ENCODE measurements at places on chromosomes 5 and 9.

GRCh38 chr9:79812507-79813257 is 240.9 kb downstream of the TLE4 start:
- H3K27ac ChIP-seq: peak overlapping the region; percentile 23
- DNase-seq: no peak
- H3K36me3 ChIP-seq: no peaks in the 10 kb centered on the region
- H3K4me1 ChIP-seq: peaks cover 17% of the 10 kb centered on the region

GRCh38 chr5:74237571-74238145 is 402.9 kb downstream of the ENC1 start:
- H3K27me3 ChIP-seq: peaks cover 24% of the 10 kb centered on the region
- no peaks in the 10 kb centered on the region for H3K4me1 ChIP-seq
- H3K36me3 ChIP-seq: no peaks in the 10 kb centered on the region
- no peak overlapping the region for H3K4me3 ChIP-seq

DNA sequence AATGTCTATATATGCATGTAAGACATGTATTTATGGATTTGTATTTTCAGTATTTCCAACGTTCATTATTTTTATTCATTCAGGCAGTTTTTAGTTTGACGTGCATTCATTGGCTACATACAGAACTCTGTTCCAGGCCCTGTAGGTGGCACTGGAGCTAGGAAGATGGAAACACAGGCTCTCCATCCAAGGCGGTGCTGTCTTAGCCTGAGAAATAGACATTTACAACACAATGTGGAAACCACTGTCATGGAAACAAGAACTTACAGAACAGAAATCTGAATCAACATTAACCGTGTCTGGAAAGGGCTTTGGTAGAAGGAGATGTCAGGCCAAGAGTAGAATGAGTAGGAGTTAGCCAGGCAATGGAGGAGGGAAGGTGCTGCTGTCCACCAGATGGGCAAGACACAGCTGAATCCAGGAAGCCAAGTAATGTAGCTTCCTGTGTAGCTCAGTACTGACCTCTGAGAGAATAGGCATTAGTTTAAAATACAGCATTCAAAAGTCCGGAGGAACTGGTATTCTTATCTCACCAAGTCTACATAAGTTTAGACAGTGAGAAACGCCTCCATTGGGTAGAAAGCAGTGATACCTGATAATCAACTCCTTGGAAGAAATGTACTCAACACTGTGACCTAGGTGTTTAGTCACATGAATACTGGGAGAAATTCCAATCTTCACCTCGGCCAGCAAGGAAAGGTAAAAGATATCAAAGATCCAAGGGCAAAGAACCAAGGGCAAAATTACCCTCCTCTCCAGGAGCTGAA is 388.6 kb upstream of the CDH6 start:
- H3K36me3 ChIP-seq: no peaks in the 10 kb centered on the region
- no peaks in the 10 kb centered on the region for H3K27me3 ChIP-seq
- no peak overlapping the region for H3K4me3 ChIP-seq
- no peaks in the 10 kb centered on the region for H3K4me1 ChIP-seq
- no peak for DNase-seq

DNA sequence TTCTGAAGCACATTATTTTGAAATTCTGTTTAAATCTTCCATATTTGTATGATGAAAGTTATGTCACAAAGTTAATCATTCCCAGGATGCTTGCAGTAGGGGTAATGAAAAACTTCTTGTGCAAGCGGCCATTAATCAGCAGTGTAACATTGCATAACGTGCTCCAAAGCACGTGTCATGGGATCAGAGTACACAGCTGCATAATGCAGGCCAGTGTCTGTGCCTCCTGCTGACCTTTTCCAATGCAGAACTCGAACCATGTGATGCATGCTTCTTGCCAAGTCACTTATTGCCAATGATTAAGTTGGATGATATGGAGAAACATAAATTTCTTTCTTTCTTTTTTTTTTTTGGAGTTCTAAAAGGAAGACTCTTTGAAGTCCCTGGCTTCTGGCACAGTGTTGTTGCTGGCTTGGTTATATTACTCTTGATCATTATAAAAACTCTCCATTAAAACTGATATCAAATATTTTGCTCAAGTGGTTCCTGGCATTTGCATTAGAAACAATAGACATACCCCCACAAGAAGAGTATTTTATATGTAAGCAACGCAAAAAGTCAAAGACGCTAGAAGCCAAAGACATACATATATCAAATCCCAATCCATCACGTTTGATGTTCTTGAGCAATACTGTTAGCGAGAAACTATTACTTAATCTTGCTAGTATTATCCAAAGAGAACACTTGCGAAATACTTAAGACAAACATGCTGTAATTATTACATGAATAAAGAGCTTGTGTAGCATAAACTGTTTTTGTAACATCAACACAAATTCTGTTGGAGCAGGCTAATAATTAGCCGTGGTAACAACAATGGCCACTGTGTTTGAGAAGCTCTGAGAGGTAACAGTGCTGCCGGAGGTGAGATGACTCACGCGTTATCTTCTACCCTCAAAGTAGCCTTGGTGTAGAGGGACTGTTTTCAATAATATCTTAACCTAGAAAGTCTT is 164.2 kb downstream of the AUH start:
- H3K4me3 ChIP-seq: no peak overlapping the region
- H3K4me1 ChIP-seq: peaks cover 29% of the 10 kb centered on the region
- peaks cover 19% of the 10 kb centered on the region for H3K36me3 ChIP-seq
- no peak for DNase-seq
- H3K27ac ChIP-seq: no peak overlapping the region
- H3K27me3 ChIP-seq: no peaks in the 10 kb centered on the region

- no peak for DNase-seq
- H3K27ac ChIP-seq: no peak overlapping the region
- no peak overlapping the region for H3K4me3 ChIP-seq
- no peaks in the 10 kb centered on the region for H3K4me1 ChIP-seq
- H3K27me3 ChIP-seq: peaks cover 26% of the 10 kb centered on the region
These were observed 139.9 kb downstream of the PIP5K1B start for GRCh38 chr9:68844631-68845612.

- H3K4me3 ChIP-seq: no peak overlapping the region
- no peak for DNase-seq
- no peak overlapping the region for H3K27ac ChIP-seq
These were observed 413.3 kb upstream of the IRX1 start for GRCh38 chr5:3182133-3182876.

- no peak overlapping the region for H3K4me3 ChIP-seq
- H3K36me3 ChIP-seq: no peaks in the 10 kb centered on the region
- DNase-seq: no peak
- no peaks in the 10 kb centered on the region for H3K4me1 ChIP-seq
These were observed 15.3 kb downstream of the GABRA1 start for GRCh38 chr5:161863259-161863658.

DNA sequence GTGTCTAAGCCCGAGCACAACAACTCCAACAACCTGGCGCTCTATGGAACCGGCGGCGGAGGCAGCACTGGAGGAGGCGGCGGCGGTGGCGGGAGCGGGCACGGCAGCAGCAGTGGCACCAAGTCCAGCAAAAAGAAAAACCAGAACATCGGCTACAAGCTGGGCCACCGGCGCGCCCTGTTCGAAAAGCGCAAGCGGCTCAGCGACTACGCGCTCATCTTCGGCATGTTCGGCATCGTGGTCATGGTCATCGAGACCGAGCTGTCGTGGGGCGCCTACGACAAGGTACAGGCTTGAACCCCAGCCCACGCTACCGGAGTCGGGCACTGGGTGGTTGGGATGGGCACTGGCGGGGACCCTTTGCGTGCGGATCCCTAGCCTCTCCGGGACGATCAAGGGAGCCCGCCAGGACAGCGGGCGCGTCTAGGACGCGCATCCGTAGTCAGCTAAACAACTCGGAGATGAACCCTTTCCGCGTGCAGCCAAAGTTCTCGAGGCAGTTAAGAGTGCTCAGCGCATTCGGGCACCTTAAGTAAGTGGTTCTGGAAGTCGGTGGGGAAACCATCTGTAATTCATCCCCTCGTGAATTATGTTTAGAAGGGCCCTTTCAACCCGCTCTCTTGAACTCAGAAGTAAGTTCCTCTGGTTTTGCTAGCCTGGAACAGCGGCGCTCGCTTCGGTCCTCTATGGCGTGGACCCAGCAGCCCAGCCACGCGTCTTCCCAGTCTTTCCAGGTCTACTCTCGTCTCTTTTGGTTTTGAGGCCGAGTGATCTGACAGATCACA is 1.3 kb downstream of the KCNN2 start:
- H3K27me3 ChIP-seq: peaks cover 29% of the 10 kb centered on the region
- no peaks in the 10 kb centered on the region for H3K36me3 ChIP-seq
- no peak overlapping the region for H3K4me3 ChIP-seq
- no peak for DNase-seq
- peaks cover 3% of the 10 kb centered on the region for H3K4me1 ChIP-seq
- no peak overlapping the region for H3K27ac ChIP-seq

DNA sequence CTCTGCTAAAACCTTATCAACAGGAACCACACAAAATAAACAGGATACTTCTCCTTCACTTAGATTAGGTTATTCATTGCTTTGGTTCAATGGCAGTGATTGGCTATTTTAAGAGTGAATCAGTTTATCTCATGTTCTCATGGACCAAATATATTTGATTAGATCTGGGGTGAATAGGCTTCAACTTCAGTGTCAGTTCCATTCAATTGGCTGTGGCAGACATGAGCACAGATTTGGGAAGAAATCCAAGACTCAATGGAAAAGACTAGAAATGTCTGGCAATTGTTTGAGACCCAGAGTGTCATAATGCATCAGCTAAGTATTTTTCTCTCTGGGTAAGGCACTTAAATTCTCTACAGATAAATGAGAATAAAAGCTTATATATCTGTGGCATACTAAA is 37.1 kb downstream of the CDH18 start:
- H3K36me3 ChIP-seq: no peaks in the 10 kb centered on the region
- no peak overlapping the region for H3K4me3 ChIP-seq
- DNase-seq: no peak
- H3K4me1 ChIP-seq: no peaks in the 10 kb centered on the region

DNA sequence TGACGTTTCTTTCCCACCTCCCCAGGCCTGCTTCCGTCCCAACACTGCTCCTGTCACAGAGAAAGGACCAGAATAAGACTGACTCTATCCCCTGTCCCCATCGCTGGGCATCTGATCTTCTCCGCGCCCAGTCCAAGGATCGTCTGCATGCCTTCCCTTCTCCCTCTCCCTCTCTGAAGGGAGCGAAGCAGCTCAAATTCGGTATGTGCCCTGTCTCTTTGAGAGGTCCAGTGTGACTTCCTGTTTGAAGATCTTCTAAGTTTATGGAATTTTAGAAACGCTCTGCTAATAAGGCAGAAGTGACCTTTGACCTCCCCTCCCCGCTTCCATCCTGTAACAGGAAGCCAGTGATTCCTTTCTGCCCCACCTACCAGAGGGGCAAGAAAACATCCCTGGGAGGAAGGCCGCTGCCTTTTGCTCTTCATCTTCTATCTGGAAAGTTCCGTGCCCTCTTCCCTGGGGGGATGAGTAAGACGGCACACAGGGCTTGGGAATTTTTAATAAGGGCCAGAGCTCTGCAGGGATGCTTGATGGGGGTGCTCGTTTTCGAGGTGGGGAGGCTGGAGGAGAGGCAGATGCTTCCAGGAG is 40.7 kb upstream of the RNU6ATAC start:
- no peak overlapping the region for H3K4me3 ChIP-seq
- H3K27me3 ChIP-seq: no peaks in the 10 kb centered on the region
- no peak for DNase-seq
- no peaks in the 10 kb centered on the region for H3K4me1 ChIP-seq
- no peak overlapping the region for H3K27ac ChIP-seq

DNA sequence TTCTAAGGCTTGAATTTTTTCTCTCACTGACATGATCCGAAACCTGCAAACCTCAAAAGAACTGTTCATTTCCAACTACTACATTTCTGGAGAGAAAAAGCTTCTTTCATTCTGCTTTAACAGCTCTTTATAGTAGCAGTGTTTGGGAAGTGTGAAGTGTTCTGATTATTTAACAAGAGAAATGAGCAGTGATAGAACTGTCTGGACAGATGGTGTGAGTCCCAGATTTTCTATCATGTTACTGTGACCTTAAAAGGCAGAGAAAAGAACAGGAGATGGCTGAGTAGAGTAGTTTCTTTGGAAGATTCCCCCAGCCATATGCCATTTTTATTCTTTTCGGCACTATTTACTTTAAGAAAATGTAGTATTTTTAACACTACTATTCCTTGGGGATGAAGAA is 41.3 kb upstream of the TAL2 start:
- H3K4me1 ChIP-seq: no peaks in the 10 kb centered on the region
- no peak overlapping the region for H3K27ac ChIP-seq
- peaks cover 7% of the 10 kb centered on the region for H3K36me3 ChIP-seq
- DNase-seq: no peak
- no peak overlapping the region for H3K4me3 ChIP-seq

- no peaks in the 10 kb centered on the region for H3K4me1 ChIP-seq
- no peak overlapping the region for H3K27ac ChIP-seq
- no peaks in the 10 kb centered on the region for H3K36me3 ChIP-seq
- peaks cover 34% of the 10 kb centered on the region for H3K27me3 ChIP-seq
- no peak for DNase-seq
These were observed 82.6 kb upstream of the ZNF618 start for GRCh38 chr9:113793558-113793957.

GRCh38 chr9:123407217-123407851 is 51.3 kb downstream of the CRB2 start:
- no peak overlapping the region for H3K4me3 ChIP-seq
- no peak for DNase-seq
- peaks cover 3% of the 10 kb centered on the region for H3K36me3 ChIP-seq
- H3K4me1 ChIP-seq: no peaks in the 10 kb centered on the region
- no peak overlapping the region for H3K27ac ChIP-seq

- no peak overlapping the region for H3K27ac ChIP-seq
- H3K36me3 ChIP-seq: no peaks in the 10 kb centered on the region
- DNase-seq: no peak
- no peaks in the 10 kb centered on the region for H3K27me3 ChIP-seq
- H3K4me1 ChIP-seq: no peaks in the 10 kb centered on the region
These were observed 344.6 kb downstream of the PDE4D start for GRCh38 chr5:59548807-59549357.

DNA sequence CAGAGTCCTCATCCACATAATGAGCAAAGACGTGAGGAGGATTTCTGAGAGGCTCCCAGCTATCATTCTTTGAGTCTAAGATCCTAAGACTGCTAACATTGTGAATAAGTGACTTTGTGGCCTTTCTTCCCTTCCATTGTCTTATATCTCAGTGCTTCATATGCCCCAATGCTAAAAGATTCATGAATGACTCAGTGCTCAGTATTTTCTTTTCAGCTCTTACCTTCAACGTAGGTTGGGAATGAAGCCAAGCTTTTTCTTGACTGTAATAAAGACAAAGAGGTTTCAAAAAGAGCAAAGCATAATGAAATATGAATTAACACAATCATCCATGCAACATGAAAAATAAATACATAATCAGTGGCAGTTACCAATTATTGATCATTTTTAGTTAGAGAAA is 146.4 kb downstream of the ENTREP1 start:
- peaks cover 17% of the 10 kb centered on the region for H3K4me1 ChIP-seq
- no peaks in the 10 kb centered on the region for H3K36me3 ChIP-seq

DNA sequence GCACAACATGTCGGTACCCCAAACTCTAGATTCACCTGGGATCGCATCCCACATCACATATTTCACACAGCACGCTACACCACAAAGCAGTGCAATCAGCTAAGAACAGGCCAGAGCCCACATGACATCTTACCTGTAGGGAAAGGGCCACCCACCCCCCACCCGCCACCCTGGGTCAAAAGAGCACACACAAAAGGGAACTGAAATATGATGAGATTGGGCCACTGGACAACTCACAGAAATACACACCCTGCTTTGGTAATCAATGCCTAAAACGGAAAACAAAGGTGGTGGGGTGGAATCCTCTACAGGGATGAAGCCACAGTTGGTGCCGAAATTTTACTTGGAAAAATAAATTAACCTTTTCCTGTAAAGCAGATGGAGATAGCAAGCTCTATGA is 13.1 kb downstream of the RETREG1 start:
- DNase-seq: no peak
- peak overlapping the region; percentile 66 for H3K27ac ChIP-seq
- no peaks in the 10 kb centered on the region for H3K27me3 ChIP-seq
- peaks cover 7% of the 10 kb centered on the region for H3K36me3 ChIP-seq

- no peak overlapping the region for H3K27ac ChIP-seq
- H3K4me1 ChIP-seq: peaks cover 17% of the 10 kb centered on the region
- H3K4me3 ChIP-seq: no peak overlapping the region
- no peak for DNase-seq
These were observed 17.9 kb downstream of the TPPP start for GRCh38 chr5:675111-675870.

All from effector memory CD8-positive, alpha-beta T cell (primary cell).